ENCODE measurements at places on chromosomes 5 and 9. TPM values are rescaled to one million over a fixed set of nuclear protein-coding genes. Genes with fewer than 3 reads are reported as not detected.

Gene PCA3
- polyA plus RNA-seq: not detected

DNA sequence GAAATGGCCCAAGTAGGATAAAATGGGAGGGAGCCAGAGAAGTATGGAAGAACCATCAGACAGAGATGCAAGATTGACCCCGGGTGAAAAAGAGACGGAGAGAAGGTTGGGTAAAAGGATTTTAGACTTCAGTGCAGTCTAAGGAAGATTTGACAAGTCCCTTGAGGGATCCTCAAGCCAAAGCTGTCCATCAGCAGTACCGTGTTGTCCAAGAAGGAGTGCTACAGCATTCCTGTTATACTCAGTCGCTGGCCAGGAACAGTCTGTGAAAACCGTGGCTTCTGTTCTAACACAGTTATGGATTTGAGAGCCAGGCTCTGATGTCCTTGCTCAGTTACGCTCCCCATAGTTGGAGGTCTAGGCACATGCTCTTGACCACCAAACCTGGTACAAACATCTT, 383.9 kb upstream of the DAB2 start:
- DNase-seq: no peak

DNA sequence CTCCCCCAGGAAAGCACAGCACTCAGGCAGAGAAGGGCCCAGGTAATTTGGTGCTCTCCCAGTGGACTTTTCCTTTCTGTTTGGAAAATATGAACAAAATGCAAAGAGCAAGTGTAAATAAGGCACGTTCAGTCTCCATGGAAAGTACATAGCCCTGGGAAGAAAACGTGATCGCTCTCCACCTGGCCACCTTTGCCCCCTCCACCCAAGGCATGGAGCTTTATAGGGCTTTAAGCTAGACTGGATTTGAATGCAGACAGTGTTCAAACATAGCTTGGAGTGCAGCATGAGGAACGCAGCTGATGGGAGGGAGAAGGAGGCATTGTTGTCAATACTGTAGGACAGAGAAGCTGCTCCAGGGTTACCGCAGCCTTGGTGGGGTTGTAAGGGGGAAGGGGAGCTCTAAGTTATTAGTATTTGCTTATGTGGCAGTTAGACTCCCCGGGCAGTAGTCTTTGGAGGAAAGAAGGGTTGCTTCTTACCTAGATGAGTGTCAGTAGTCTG, 500.2 kb downstream of the SPOCK1 start:
- no peak for DNase-seq

DNA sequence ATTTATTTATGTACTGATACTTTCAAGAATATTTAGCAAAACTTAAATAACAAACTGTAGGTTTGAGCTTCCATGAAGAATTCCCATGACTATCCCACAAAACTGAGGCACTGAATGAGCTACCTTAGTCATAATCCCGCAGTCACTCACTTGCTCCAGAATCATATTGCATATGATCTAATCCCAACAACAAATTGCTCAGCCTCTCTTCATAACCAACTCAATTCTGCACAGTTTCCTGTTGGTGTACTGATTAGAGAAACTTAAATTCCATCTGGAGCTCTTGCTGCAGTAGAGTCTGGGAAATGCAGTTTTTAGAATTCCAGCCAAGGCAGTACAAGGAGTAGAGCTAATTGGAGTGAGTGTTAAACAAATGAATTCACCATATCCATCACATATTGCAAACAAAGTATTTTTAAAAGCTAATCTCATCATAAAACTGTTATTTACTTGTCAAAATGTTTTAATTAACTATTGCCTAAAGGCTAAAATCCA, 35.7 kb upstream of the CDH18 start:
- no peak for DNase-seq

Gene SPATA9
- not detected for polyA plus RNA-seq

DNA sequence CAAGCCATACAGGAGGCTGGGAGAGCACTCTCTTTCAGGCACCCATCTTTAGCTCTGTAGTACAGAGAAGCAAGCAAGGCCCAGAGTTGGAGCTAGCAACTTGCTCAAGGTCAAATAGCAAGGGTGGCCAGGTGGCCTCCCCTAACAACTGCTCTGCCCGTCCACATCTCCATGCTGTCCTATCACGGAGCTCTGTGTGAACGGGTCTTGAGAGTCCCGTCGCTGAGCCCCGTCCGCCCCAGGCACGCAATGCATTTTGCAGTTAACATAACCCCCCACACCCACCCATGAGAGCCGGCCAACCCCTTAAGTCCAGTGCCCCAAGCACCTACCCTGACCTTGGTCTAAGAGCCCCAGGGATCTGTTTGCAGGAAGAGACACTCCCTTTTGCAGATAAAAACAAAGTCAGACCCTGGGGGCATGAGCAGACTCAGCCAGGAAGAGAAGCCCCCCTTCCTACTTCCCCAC, 1.5 kb downstream of the RNF44 start:
- DNase-seq: no peak

Gene RGS7BP
- not detected for polyA plus RNA-seq

Gene IFNA21
- polyA plus RNA-seq: not detected

Gene CDHR2
- not detected for polyA plus RNA-seq

- no peak for DNase-seq
Observed at GRCh38 chr9:80839821-80840675, 849.3 kb downstream of the TLE1 start.

DNA sequence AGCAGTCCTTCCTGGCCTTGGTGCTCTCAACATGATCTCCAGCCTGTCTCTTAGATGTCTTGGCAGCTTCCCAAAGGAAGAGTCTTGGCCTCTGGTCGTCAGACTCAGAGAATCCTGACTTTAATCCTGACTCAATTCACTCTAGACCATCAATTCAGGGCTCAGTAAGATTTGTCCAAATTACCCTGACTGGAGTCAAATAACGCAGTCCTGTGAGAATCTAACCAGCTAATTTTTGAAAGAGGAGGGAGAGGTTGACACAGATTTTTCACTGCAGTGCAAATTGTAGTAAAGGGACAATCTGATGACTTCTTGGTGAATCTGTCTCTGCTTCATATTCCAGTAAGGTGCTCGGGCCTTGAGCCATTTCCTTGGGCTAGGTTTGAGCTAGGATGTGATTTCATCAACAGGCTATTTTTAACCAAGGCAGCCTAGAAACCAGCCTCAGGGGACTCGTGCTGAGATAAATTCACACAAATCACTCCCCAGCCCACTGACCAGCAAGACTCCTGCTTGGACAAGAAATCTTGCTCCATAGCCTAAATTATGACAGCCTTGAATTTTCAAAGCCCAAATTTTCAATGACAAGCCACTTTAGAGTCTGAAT, 257.4 kb downstream of the ENC1 start:
- DNase-seq: no peak

Gene CTXN3
- polyA plus RNA-seq: not detected

DNA sequence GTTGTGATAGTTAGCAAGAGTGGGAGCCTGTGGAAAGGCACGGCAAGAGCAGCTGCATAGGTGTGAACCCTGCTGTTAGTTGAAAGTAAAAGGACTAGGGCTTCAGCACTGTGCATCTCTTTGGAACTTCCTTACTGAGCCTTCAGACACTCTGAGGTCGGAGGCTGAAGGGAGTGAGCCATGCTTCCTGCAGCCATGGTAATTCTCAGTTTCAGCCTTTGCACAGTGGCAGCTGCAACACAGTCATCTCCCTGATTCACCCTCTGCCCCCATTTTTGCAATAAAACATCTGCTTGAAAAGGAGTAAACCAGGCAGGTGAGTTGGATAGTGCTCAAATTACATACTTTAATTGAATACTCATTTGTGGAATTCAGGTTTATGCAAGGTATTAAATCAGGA, 6.5 kb upstream of the TLE4 start:
- no peak for DNase-seq

Gene BHMT
- not detected for polyA plus RNA-seq

Gene ITK
- not detected for polyA plus RNA-seq

Gene NR4A3
- 1.4 TPM for polyA plus RNA-seq

- no peak for DNase-seq
Observed at GRCh38 chr9:81183761-81184160, 505.6 kb downstream of the TLE1 start.

- DNase-seq: no peak
Observed at GRCh38 chr5:96148376-96148775, 186.7 kb upstream of the ELL2 start.

Gene OR1J4
- not detected for polyA plus RNA-seq

DNA sequence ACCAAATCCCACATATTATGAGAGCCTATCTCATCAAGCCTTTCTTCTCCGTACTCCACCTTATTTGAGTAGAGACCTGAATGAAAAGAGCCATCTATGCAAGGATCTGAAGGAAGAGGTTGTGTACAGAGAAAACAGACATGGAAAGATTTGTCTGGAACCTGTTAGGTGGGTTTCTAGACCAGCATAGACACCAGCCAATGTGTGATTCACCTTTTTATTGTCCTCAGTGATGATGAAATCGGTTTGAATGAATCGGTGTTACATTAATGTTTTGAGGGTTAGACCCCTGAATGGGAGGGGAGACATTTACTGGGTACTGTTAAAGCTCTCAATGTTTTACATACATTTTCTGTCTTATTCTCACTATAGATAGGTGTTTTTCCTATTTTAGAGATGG, 223.6 kb downstream of the NMUR2 start:
- no peak for DNase-seq

Gene CCNO
- 4.7 TPM for polyA plus RNA-seq

GRCh38 chr9:19188771-19189170, 41.7 kb upstream of the DENND4C start:
- no peak for DNase-seq

DNA sequence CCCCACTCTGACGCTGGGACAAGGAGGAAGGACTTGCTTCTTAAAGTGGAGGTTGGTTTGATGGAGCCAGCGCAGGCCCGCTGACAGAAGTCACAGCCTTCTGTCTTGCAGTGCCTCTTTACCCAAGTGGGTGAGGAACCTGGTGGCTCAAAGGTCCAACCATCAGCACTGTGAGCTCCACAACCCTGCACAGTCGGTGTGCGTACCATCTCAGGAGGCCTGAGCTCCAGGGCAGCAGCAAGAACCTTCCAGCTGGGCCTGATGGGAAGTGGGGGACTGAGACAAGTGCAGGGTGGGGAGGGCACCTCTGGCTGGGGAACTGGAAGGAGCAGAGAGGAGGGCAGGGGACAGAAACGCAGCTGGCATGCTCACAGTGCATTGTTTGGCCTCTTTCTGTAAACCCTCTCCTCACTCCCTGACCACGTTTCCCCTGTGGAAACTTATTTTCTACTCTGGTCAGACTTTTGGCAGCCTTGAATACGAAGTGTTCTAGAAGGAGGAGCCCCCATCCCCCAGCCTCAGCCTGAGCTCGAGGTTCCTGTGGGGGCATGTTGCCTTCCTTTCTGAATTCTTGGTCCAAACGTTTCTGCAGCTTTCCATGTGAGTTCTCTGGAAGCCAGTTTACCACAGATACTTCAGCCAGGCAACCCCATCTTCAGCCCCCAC, 178.5 kb upstream of the PITX1 start:
- DNase-seq: no peak

DNA sequence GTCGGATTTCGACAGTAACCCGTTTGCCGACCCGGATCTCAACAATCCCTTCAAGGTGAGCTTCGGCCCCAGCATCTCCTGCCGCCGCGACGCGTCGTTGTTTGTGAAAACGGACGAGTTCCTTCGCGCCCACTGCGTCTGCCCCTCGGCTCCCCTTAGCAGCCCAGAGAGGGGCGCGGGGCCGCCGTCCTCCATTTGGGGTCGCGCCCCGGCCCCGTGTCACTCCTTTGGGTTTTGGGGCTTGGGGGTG, 182 bp downstream of the SCAMP1 start:
- DNase-seq: no peak

DNA sequence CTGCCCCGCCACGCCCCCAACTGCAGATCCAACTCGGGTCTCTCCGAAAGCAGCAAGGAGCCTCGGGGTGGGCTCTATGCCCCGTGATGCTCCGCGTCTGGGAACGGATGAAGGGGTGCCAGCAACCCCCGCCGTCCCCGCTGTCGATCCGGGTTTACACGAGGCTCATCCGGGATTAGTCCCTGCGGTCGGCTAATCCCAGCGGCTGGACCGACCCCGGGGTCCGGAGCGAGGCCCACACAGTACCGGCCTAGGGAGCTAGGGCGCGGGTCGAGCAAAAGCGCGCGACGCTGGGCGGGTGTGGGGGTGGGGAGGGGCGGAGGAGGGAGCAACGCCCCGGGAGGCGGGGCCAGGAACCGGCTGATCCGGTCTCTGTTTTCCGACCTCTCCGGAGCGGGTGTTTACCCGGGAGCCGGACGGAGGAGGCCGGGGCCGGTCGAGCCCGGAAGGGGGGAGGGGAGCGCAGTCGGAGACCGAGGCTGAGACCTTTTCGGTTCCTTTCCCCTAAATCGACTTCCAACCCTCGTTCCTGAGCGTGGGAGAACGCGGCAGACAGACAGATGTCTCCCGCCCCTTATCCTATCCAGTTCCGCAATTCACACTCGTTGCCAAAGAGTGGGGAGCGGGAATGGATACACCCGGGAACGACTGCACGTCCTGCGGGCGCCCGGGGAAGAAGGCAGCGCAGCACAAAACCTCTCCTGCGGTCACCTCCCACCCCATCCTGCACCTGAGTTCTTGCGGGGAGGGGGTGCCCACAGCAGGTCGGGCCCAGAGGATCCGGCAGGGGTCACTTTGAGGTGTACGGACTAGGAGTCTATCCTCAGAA, 28.6 kb downstream of the PCDH1 start:
- peak; percentile 76 for DNase-seq

GRCh38 chr5:14374100-14374499, 207.5 kb upstream of the OTULINL start:
- DNase-seq: no peak

DNA sequence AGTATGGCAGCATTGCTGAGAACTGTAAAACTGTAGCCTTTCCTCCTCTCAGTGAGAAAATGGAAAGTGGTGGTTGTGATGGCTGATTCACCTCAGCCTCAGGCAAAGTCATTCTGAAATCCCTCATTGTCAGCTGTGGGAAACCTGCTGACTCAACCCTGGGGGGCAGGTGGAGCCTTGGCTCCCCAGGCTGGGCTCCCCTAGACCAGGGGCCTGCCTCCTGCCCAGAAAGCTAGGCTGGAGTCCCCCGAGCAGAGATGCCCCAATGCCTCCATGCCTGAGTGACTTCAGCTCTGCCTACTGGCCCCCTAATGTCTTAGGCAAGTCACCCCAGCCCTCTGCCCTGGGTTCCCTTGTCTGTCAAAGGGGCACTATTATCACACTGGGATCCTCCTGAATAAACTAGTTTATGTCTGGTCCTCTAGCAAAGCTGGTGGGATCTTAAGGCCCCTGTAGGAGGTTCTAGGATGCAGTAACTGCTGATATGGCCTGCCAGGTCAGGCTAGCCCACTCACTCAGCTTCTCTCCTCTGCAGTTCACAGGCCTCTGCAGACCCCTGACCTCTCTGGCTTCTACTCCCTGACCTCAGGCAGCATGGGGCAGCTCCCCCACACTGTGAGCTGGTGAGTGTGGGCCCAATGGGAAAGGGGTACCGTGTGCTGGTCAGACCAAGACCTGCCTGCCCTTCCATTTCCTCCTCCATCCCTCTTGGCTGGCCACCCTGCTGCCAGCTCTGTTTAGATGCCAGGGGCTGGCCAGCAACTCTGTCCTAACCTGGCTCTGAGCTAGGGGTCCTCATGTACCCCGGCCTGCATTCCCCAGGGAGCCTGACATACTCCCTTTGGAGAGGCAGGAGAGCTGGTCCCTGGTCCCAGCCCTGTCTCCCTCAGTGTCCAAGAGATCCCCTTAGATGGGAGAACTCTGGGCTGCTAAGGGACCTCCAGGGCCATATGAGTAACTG, 24.2 kb downstream of the TCF7 start:
- no peak for DNase-seq
